ENCODE measurements at places on chromosomes 5 and 9.

GRCh38 chr9:74855072-74855471 lies 32.6 kb downstream of the TRPM6 start:
- no peak for DNase-seq

DNA sequence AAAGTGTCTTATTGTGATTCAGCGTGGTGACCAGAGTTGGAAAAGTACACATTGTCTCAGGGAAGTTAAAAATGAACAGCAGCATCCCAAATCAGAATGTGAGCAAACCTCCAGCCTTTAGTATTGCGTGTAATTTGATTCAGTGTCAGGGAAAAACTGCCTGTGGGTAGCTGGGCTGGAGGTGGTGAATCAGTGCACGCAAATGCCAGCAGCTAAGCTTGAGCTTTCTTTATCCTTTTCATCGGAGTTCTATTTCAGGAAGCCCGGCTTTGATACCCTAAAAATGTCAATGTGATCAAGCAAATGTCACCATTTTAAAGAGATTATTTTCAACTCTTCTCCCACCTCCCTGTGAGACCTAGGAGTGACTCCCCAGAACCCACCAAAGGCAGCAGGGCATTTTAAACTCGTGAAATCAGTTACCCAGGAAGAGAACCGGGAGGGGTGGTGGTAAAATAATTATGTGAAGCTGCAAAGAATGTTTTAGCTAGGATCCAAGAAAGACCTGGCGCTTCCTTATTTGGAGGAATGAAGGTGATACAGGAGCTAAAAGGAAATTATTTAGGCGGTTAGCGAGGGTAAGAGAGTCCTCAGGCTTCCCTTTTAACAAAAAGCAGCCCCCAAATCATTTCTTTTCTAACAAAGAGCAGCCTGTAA lies 25.7 kb upstream of the C5orf47 start:
- peak; percentile 53 for DNase-seq

GRCh38 chr9:116687074-116687753 lies at the start of gene TRIM32:
Gene TRIM32 (plus strand): TSS chr9:116687305. CDS start chr9:116697743, 10,438 bp downstream.
- peak; percentile 90 for DNase-seq

GRCh38 chr9:132991351-132992300 lies 13.1 kb downstream of the GFI1B start:
- no peak for DNase-seq

DNA sequence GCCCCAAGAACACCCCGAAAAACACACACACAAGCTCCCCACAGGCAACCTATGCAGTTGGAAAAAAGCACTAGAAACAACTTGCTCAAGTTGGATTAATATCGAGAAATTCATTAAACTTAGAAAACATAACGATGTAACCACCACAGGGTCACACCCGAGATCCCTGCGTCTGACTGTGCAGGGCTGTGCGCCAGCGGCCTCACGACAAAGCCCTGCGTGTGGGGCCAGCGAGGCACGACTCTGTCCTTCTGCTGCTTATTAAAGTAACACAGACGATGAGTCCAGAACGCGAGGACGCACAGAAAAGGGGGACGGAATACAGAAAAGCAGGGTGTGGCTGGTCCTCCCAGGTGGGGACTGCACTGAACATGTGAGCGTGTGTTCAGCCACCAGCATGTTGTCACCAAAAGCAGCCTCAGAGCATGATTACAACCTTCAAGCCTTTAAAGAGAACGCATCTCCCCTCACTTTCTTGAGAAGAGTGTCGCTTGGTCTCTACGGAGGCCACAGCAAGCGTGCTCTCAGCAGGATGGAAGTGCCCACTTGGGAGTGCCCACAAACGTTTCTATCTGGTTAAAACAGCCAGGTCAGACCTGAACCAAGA lies 14.4 kb downstream of the SLC12A7 start:
- no peak for DNase-seq

Data from NCI-H146 (cell line).